Sigmoid colon (tissue), 7 donors: ENCODE measurements at places on chromosomes 16 and 17. TPM values are rescaled to one million over a fixed set of nuclear protein-coding genes. Genes with fewer than 3 reads are reported as not detected.

GRCh38 chr17:8954339-8954738 is 11.2 kb downstream of the PIK3R5 start:
- no peak overlapping the region for H3K27ac ChIP-seq
- H3K4me3 ChIP-seq = no peak overlapping the region
- DNase-seq = peak; percentile 78
- no peaks in the 10 kb centered on the region for H3K4me1 ChIP-seq
- H3K36me3 ChIP-seq = no peaks in the 10 kb centered on the region
- H3K27me3 ChIP-seq = no peaks in the 10 kb centered on the region

Gene TEX14
- total RNA-seq = 0.36 TPM

- H3K4me3 ChIP-seq = no peak overlapping the region
- H3K27ac ChIP-seq = no peak overlapping the region
- H3K4me1 ChIP-seq = peaks cover 76% of the 10 kb centered on the region
- no peaks in the 10 kb centered on the region for H3K27me3 ChIP-seq
- DNase-seq = no peak
Measured at GRCh38 chr17:49357516-49357915, 4.5 kb downstream of the ZNF652 start.

DNA sequence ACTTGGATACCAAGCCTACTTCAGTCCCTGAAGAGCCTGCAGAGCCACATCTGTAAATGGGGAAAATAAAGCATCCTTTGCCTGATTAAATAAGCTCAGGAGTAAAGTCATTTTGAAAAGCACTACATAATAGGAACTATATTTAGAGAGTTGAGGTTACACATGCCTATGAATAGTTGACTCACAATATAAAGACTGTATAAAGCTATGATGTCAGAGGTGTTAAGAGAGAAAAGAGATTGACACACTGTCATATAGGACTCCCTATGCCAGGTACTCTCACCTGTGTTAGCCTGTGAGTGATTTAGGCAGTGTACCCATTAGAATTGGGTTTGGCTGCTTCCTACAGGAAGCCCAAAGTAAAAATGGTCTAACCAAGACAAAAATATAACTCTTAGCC is 87.7 kb upstream of the CRHR1 start:
- no peaks in the 10 kb centered on the region for H3K36me3 ChIP-seq
- H3K27me3 ChIP-seq = peaks cover 16% of the 10 kb centered on the region
- H3K4me1 ChIP-seq = no peaks in the 10 kb centered on the region
- DNase-seq = no peak
- H3K4me3 ChIP-seq = no peak overlapping the region

DNA sequence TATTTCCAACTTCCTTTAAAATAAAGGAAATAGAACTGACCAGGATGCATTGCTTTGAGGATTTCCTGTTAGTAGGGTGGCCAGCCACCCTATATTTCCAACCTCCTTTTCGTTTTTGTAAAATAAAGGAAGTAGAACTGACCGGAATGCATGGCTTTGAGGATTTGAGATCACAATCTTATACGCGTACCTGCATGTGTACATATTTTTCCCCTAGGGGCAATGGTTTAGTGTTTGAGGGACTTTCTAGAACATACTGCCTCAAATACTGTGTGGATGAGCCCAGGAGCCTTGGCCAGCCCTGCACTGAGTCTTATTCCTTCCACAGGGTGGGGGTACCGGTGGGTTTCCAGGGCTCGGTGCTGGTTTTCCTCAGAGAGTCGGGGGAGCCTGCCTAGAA is 25.6 kb downstream of the MAPK8IP3 start:
- DNase-seq = no peak
- H3K27me3 ChIP-seq = no peaks in the 10 kb centered on the region
